Astrocyte (in vitro differentiated cells and primary cell): ENCODE measurements at places on chromosomes 7 and 10.

DNA sequence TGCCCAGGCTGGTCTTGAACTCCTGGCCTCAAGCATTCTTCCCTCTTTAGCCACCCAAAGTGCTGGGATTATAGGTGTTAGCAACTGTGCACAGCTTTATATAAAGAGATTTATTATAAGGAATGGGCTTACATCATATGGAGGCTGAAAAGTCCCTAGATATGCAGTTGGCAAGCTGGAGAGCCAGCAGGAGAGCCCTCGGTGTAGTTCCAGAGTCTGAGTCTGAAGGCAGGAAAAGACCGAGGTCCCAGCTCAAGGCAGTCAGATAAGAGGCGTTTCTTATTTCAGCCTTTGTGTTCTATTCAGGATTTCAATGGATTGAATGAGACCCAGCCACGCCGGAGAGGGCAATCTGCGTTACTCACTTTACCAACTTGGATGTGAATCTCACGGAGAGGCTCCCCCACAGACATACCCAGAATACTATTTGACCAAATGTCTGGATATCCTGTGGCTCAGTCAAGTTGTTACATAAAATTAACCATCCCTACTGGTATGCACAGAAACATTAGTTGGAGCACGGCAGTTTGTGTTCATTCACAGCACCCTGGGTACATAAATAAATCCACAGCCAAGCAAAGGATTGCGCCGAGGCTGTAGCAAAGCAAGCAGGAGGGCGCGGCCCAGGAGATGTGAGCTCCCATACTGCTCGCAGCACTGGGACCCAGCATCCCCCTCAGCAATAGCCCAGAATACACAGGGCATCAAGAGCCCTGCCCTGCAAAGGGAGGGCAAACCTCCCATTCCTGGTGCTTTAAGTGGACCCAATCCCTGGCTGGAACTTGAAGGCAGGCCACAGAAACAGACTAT is 158.4 kb upstream of the ZNF32 start:
- DNase-seq: peak; percentile 86

- DNase-seq: no peak
Measured at GRCh38 chr7:1576521-1577253, 6.9 kb upstream of the PSMG3 start.

DNA sequence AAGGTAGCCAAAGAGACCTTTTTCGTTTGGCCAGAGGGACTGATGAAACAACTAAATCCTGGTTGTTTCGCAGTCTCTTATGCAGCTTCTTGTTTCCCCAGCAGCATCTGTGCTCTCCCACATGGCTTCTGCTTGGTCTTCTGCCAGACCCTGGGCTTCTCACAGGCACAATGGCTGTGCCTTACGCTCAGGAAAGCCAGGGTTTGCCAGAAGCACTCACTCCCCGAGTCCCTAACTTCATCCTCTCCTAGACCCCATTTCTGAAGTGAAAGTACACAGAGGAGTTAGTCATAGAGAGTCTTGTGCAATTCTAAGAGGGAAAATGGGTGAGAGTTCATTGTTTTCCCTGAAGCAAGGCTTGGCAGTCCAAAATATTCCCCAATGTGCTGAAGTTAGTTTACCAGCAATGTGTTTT is 121.7 kb downstream of the EVX1 start:
- peak; percentile 34 for DNase-seq

GRCh38 chr7:119594956-119595355 is 678.0 kb upstream of the KCND2 start:
- no peak for DNase-seq

DNA sequence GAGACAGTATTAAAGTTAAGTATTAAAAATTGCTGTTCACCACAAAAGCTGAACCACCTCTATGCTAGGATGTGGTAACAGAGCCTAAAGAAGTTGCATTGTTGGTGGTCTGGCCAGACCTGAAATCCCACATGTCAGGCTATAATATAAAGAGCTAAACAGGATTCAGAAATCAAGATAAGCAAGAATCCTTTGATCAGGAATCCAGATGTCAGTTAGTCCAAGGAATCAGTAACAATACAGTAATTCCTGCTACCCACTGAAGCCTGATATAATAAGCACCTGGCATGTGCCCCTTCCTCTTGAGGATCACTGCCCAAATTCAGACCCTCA is 48.9 kb downstream of the ZNF277 start:
- DNase-seq: peak; percentile 19

- no peak for DNase-seq
Measured at GRCh38 chr10:85993140-85993539, 373.5 kb downstream of the GRID1 start.

DNA sequence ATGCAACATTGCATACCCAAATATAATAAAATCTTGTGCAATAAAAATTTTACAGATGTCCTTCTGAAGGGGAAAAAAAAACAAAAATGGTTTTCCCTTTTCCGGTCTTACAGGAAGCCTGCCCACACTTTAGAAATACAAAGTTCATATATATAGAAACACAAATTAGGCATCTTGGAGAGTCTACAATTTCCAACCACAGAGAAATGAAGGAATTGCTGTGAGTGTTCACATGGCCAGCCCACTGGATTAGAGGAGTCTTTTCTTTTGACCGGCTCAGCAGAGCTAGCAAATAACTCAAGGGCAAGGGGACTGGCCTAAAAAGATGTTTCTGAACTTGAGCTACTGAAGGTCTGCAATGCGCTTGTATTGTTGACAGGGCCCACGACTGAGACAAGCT is 92.4 kb downstream of the GLI3 start:
- DNase-seq: peak; percentile 58

- DNase-seq: no peak
Measured at GRCh38 chr7:45066409-45066808, 22.4 kb downstream of the NACAD start.

DNA sequence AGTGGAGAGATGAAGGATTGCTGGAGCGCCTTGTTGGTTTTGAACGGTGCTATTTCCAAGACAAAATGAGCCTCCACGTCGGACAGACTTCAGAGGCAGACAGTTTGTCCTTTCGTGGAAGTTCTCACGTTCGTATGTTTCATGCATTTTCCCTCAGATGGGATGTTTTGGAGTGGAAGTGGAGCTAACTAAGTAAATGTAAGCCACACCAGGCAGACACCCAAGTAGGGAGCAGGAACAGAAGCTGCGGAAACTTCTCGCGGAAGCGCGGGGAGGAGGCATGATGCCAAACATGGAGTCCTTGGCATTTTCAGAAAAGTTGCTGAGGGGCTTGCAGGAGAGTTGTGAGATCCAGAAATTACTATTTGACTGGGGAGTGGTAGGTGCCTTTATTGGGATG is 145.6 kb upstream of the PRR15 start:
- DNase-seq: no peak

GRCh38 chr7:16695621-16696237 is 49.7 kb downstream of the BZW2 start:
- DNase-seq: peak; percentile 44

- DNase-seq: peak; percentile 25
Measured at GRCh38 chr10:123266971-123267370, 112.8 kb downstream of the BUB3 start.

DNA sequence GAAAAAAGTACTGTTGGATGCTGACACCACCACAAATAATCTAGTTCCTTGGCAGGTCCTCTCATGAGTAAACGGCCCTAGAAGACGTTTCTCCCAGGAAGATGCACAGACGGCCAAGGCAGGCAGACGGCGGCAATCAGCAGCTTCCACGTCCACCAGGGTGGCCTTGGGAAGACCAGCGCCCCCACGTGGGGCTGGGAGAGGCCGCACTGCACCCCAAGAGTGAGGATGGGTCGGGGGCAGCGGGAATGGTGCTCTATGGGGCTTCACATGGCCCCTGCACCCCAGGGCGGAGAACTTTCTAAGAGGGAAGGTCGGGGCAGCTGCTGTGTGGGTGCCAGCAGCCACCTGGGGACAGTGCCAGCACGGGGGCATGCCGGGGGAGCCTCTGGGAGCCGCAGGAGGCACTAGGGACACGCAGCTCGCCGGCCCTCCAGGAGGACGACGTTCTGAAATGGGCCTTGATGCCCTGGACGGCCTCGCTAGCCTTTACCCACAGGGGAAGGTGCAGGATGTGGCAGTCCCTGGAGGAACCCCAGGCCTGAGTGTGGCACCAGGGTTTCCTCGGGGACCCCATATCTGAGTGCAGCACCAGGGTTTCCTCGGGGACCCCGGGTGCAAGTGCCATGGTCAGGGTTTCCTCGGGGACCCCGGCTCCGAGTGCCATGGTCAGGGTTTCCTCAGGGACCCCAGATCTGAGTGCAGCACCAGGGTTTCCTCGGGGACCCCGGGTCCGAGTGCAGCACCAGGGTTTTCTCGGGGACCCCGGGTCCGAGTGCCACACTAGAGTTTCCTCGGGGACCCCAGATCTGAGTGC is 539.9 kb downstream of the DNAJB6 start:
- DNase-seq: no peak

GRCh38 chr10:5033061-5033778 is 29.6 kb upstream of the AKR1C2 start:
- peak; percentile 70 for DNase-seq

DNA sequence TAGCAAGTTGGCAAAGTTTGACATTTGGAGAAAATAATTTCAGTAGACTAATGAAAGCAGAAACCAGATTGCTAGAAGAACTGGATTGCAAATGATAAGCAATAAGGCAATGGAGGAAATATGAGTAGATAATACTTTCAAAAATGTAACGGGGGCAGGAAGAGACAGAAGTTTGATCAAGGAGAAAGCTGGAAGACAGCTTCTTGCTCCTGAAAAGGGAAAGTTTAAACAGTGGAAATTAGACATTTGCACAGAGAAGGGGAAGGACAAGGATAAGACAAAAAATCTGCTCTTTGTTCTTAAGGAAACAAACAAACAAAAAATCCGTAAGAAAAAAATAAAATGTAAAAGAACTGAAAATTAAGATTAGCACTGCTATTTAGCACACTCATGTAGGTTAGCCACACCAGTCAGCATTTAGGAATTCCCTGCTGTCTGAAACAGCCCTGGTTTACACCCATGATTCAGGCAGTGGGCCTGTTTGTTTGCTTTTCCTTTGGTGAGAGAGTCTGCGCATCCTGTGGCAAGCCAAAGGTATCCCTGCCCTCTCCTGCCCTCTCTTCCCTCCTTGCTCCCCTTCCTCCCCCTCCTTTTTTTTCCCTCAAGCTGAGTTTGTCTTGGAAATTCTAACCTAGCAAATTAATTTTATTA is 104.3 kb upstream of the CAV2 start:
- DNase-seq: peak; percentile 97

DNA sequence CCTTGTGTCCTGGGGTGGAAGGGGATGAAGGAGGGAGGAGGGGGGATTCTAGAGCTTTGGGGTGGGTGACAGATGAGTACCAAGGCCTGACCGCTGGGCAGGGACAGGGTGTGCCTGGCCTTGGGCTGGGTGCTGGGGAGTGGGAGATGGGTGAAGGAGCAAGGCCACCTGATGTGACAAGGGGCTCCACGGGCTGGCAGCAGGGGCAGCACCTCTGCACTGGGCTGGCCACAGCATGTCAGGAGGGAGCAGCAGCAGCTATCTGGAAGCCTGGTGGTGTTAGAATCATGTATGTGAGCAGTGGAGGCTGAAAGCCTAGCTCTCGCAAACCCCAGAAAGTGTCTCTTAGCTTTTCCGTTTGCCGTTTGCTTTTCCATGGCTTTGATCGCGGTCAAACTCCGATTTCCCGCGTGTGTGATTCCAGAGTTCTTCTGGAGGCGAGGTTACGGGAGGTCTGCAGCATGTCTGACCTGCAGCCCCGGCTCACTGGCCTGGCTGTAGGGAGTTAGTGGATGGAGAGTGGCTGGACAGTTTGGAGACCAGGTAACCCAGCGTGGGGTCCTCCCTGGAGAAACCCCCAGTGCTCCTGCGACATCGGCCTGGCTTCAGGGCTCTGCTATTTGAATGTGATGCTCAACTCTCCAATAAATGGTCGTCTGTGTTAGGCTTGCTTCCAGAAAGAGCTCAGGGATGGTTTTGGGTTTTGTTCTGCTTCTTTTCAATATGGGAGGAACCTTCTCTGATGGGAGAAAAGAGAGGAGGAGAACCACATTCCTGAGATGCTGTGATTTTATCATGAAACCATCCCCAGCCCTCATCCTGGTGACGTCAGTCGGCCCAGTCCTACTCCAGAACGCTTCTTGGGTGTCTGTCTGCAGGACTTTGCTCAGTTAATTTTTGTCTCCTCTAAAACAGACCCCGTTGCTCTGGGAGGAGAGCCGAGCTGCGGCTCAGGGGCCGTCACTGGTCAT is 105.5 kb downstream of the CUX1 start:
- peak; percentile 77 for DNase-seq
